ENCODE measurements at places on chromosomes 16 and 17. TPM values are rescaled to one million over a fixed set of nuclear protein-coding genes. Genes with fewer than 3 reads are reported as not detected.

The TSR3 gene
- 60.6 TPM for total RNA-seq

The SOCS3 gene
- total RNA-seq: 107 TPM

The ATP1B2 gene
- under 0.01 TPM for total RNA-seq

The GSDMA gene
- not detected for total RNA-seq

The RHBDL3 gene
- total RNA-seq: 0.06 TPM

The ABCC11 gene
- 0.26 TPM for total RNA-seq

The PLK1 gene
- total RNA-seq: 12.2 TPM

The CRYBA1 gene
- total RNA-seq: not detected

The MYH8 gene
- not detected for total RNA-seq

The KCTD19 gene
- not detected for total RNA-seq

The TBX21 gene
- total RNA-seq: not detected

The RAB40C gene
- 8.3 TPM for total RNA-seq

The GAST gene
- total RNA-seq: not detected

The C17orf50 gene
- total RNA-seq: not detected

The EPX gene
- not detected for total RNA-seq

The PDPR gene
- 10.6 TPM for total RNA-seq

The TPSD1 gene
- total RNA-seq: not detected

The TSNAXIP1 gene
- 0.99 TPM for total RNA-seq

The PIRT gene
- not detected for total RNA-seq

The NME4 gene
- total RNA-seq: 67.6 TPM

The ATP2A1 gene
- total RNA-seq: 0.12 TPM

The CASKIN1 gene
- total RNA-seq: 0.40 TPM

The SULT1A3 gene
- total RNA-seq: 0.79 TPM

The WNT9B gene
- 0.13 TPM for total RNA-seq

The KRT16 gene
- 0.79 TPM for total RNA-seq

The CDH11 gene
- 405 TPM for total RNA-seq

The FBXL19 gene
- 12.9 TPM for total RNA-seq

The KRT33A gene
- total RNA-seq: not detected

The HLF gene
- 3.7 TPM for total RNA-seq

The NUP88 gene
- total RNA-seq: 82.4 TPM

The RAPGEFL1 gene
- total RNA-seq: 0.75 TPM

The OR4D1 gene
- not detected for total RNA-seq

The PHOSPHO1 gene
- total RNA-seq: 0.12 TPM

The ENPP7 gene
- total RNA-seq: not detected

The AOC2 gene
- 0.40 TPM for total RNA-seq

Measured in aortic smooth muscle cell (primary cell).